Astrocyte of the hippocampus (primary cell): ENCODE measurements at places on chromosomes 12 and 14.

DNA sequence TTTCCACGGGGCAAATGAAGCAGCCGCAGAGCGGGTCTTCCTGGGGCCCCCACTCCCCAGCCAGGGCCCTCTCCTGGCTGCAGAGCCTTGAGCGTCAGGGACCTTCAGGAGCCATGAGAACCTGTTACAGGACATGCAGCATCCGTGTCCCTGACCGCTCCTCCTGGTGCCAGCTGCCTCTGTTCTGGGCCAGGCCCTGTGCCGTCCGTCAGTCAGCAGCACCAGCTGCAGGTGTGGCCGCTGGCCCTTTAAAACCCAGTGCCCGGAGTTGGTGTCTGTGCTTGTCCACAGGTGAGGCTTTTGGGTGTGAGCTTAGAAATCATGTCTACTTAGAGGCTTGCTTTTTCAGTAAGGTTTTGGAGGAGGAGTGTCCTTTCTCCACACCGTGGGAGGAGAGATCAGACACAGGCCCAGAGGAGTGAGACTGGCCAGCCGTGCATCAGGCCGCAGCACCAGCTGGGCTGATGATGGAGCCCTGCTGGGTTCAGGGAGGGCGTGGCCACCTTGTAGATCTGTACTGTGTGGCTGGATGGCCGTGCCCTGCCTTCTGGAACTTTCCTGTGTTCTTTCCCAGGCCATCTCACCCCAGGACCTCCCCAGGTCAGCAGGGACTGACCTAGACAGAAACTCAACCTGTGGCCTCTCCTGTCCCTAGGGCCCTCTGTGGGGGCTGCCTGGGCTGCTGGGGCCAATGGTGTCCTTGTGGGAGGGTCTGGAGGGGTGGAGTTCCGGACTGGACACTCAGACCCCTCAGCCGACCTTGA lies 27.1 kb downstream of the AACS start:
- DNase-seq: no peak

DNA sequence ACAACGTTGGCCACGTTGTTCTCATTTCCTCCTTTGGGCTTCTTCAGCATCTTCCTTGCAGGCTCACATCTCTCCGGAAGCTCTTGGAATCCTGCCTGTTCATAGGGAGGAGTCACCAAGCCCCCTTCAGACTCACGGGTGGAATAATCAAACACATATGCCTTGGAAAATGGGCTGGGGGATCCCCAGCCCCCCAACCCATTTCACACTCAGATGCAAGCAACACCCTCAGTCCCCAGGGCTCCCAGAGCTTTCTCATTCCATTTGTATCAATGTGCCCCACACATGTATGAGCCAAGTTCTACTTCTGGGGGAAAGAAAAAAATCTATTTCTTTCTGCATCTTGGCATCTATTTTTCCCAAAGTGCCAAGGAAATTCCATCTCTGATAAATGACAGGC lies 33.1 kb downstream of the WSCD2 start:
- no peak for DNase-seq

DNA sequence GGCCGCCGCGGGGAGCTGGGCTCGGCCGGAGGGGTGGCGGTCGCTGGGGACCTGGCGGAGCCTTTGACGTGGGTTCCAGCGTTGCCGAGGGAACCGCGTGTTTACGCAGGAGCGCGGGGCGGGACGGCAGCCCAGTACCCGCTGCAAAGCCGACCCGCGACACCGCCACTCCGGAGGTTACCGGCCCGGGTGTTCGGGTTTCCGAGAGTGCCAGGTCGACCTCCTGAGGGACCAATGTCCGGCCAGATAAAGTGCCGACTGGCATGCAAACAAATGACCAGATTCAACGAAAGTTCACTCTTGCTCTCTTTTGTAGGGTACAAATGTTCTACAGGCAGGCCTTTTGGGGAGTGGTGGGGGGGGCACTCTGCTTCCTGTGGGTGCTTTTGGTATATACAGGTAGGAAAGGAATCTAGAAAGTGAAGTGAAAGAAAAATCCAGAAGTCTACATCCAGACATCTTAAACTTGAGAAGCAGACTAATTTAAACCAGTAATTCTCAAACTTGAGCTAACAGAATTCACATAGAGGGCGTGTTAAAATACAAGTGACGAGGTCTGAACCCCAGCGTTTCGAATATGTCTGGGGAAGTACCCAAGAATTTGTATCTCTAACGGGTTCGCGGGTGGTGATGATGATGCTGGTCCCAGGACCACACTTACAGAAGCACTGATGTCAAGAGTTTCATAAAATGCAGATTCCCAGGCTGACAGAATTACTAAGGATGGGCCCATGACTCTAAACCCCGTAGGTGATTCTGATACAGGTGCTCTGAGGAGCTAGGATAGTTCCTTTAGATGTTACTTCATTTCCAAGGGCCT lies at the start of gene GPR135:
GPR135 (minus strand) TSS at position 65 of the 820 bp plus-strand sequence. CDS start 154 bp downstream, outside the sequence.
- DNase-seq: no peak

DNA sequence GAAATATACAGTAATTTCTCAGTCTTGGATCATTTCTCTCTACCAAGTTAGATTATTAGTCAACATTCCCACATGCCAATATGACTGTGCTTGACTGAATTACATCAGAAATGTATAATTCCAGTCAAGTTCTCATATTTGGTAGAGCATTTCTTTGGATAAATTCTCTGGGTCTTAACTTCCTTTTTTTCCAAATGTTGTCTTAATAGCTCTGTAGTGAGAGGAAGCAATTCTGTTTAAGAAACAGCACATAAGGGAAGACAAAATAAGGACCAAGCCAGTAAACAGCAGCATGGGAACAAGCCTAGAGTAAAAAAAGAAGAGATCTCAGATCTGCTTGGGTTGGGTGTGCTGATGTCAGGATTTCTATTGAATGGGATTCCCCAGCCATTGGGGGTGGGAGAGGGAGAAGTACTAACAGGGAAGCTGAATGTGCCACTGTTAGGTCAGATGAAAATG lies 14.2 kb upstream of the DYRK2 start:
- DNase-seq: no peak

DNA sequence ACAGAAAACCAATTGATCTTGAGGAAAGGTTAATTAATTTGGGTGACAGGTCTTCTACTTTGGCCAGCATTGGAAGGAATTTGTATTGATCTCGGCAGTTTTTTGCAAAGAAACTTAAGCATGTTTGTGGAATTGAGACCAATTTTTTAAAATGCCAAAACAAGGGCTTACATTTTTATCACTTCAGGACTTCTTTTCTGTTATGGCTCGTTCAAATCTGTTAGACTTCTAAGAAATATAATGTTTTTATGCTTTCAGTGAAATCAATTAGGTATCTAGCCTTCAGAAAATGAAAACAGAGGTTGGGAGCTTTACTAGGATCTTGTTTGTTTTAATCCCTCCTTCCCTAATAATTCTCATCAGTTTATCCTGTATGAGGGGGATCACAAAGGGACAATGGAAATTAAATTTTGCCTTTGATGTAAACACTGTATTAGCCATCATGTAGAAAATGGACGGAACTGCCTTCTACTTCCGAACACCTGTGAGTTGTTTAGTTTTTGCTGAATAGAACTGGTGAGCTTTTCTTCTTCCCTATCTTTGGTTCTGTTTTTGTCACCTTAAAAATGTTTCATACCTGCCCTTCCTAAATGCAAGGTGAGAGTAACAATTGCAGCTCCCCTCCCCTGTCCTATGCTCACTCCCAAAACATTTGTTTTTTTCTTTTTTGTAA lies 7.8 kb downstream of the FOXA1 start:
- DNase-seq: no peak

DNA sequence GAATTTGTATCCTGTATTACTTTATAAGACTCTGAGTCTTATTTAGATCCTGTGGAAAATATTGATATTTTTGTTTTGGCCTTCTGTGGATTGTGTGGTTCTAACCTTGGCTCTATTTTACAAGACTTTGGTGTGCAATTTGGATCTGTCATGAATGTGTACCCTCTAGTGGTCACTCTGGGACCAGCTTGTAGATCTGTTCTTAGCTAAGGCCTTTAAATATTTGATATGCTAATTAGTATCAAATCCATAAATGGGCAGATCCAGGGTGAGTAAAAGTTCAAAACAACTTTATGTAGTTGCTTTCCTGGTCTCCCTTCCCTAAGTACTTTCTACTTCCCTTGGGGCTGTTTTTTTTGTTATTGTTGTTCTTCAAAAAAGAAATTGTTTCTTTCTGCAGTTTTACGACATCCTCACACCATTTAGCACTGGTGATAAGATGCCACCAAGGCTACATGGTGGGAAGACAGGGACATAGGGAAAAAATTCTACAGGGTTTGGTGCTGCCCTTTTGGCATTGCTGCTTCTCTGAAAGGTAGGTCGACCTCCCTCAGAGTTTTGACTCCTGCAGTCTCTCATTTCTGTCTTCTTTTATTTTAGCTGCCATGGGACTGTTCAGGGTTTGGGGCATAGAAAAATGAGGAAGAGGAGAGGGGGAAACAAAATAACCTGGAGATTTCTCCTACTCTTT lies 238.5 kb downstream of the GPHN start:
- peak; percentile 66 for DNase-seq

GRCh38 chr14:104249706-104250105 lies 111.3 kb downstream of the KIF26A start:
- no peak for DNase-seq

GRCh38 chr12:64673490-64674169 lies 63.3 kb downstream of the RASSF3 start:
- peak; percentile 94 for DNase-seq

DNA sequence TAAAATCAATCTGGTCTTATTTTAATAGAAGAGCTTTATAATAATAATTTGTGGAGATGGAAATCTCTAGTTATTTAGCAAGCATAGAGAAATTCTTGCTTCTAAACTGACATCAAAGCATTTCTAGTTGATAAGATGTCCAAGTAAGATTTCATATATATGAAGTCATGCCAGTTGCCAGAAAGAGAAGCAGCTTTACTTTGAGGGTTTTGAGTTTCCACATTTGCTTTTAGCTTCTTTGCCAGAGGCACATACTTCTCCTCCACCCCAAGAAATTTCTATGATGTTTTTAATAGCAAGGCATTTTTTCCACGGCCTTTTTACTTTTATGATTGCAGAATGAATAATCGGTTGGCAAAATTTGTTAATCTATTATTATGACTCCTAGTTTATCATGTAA lies 24.2 kb upstream of the YAF2 start:
- DNase-seq: no peak

DNA sequence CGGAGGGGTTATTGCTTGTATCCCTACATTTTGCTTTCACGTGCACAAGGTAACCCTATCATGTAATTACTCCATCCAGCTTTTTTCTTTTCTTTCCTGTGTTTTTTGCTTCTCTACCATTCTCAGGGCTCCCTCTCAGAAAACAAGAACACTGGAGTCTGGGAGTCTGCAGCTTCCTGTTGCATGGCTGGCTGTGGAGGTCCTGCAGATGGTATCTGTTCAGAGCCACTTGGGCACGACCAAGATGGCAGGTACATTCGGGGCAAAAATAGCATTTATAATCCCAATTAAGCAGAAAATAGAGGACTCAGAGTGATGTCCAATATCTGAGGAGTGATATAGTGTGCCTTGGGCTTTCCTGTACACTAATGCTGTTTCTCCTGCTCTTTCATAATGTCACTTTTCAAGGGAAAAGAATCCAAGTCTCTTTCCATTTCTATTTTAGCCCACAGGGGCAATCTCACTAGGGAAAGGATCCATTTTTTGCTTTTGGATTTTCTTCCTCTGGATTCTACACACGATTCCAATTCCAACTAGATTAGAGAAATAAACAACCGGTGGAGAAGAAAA lies 3.2 kb upstream of the NUMB start:
- no peak for DNase-seq

DNA sequence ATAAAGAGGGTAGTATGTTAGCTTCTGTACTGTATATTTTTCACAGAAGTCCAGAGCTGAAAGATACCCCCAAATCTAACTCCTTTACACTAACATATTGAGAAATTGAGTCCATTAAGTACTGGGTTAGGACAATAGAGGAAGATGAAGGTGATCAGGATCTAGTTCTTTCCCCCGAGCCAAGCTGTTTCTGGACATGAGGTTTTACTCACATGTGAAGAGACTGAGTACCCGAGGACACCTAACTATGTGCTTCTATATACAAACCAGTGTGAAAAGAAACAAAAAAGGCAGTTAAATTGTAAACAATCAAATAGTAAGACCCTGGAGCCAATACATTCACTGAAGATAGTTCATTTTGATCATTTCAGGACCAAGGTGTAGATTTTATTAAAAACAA lies 3.8 kb upstream of the TRHDE start:
- no peak for DNase-seq
